ENCODE measurements at places on chromosomes 5 and 9. TPM values are rescaled to one million over a fixed set of nuclear protein-coding genes. Genes with fewer than 3 reads are reported as not detected.

The PRELID2 gene
- polyA plus RNA-seq, result 2.7 TPM

DNA sequence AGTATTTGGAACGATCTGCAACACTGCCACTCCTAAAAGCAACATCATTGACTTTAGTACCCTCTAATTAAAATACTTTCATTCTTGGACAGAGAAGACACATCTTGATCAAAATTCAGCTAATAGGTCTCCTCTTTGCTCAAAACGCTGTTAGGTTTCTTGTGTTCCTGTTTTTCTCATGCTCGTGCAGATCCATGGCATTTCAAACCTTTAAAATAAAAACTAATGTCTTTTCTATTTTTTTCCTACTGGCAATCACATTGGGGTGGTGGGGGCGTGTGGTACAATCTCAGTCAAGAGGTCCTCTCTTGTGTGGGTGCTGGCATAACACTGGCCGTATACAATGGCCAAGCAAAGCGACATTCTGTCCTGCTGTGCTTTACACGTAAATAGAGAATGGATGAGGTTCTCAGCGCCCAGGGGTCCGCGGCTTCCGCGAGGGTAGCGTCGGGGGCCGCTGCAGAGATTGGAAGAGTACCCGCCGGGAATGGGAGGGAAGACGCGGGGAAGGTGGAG lies 315 bp upstream of the GPR150 start:
- peaks cover 12% of the 10 kb centered on the region for H3K4me1 ChIP-seq
- DNase-seq, result no peak
- no peaks in the 10 kb centered on the region for H3K36me3 ChIP-seq
- peak overlapping the region; percentile 49 for H3K4me3 ChIP-seq

DNA sequence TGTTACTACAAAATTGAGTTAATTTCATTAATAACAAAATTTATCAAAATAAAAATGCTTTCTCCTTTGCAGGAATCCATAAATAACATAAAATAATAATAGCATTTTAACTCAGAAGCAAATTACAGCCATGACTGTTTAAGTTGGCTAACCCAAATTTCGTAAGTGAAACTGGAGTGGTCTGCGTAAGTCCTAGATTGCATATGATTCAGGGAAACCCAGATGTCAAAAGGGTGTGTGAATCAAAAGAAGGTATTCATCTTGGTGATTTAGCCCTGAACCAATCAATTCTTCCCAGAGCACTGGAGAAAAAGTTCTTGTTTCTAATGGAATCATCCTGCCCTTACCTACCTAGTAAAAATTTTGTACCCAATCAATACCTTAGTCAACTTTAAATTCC lies 547.6 kb downstream of the RAB3C start:
- DNase-seq, result no peak
- H3K36me3 ChIP-seq, result no peaks in the 10 kb centered on the region
- no peak overlapping the region for H3K4me3 ChIP-seq
- H3K27me3 ChIP-seq, result no peaks in the 10 kb centered on the region
- H3K4me1 ChIP-seq, result peaks cover 17% of the 10 kb centered on the region
- no peak overlapping the region for H3K27ac ChIP-seq

- peak overlapping the region; percentile 57 for H3K27ac ChIP-seq
- H3K4me3 ChIP-seq, result peak overlapping the region; percentile 52
- peaks cover 22% of the 10 kb centered on the region for H3K4me1 ChIP-seq
- H3K27me3 ChIP-seq, result peaks cover 23% of the 10 kb centered on the region
- peak; percentile 59 for DNase-seq
- H3K36me3 ChIP-seq, result no peaks in the 10 kb centered on the region
Observed at GRCh38 chr5:181217111-181217802, 5.8 kb upstream of the TRIM41 start.

DNA sequence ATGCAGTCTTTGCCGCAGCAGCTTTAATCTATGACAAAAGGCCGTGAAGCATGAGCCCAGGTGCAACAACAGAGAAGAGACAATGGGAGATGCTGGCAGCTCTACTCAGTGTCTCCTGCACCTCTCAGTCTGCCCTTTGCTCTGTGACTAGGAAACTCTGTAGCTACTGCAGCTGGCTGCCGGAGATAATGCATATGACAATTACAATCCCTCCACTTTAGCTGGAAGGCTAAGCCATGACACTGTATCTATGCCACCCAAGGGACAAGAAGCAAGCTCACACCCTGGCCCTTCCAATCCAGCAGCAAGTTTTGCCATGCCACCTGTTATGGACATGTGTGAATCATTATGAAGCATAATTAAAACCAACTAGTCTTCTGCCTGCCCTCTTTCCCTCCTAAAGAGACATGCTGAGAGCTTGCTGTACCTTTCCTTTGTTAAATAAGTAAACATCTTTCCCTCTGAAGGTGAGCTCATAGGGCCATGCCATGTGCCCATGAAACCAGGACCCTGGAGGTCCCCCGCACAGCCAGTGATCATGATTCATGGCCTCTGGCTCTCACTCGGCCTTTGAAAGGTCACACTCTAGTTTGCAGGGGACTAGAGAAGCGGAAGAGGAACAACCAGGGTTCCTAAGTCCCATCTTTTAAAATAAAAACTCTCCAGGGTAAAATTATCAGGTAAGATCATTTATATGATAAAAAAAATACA lies 219.4 kb downstream of the SPOCK1 start:
- no peaks in the 10 kb centered on the region for H3K27me3 ChIP-seq
- H3K4me1 ChIP-seq, result peaks cover 9% of the 10 kb centered on the region
- H3K27ac ChIP-seq, result no peak overlapping the region
- no peak overlapping the region for H3K4me3 ChIP-seq
- peak; percentile 11 for DNase-seq
